ENCODE measurements at places on chromosomes 3 and 15.

DNA sequence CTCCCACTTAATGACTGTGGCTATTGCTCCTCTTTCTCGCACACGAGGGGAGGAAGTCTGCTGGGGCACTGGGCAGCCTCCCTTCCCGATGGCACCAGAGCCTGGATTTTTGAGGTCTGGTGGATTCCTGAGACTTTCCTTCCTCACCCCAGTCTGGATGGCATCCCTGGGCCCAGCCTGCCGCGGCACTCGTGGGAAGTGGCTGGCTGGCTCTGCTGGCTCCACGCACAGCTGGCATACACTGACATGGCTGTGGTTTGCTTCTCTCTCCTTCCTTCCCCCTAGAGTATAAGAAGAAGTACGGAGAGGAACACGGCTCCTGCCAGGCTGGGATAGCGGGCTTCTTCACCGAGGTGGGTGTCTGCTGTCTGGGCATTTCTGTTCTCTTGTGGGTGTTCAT lies 319.8 kb upstream of the LRRFIP2 start:
- no peak for DNase-seq

GRCh38 chr3:8972639-8973038 lies 9.4 kb upstream of the RAD18 start:
- DNase-seq: peak; percentile 28

GRCh38 chr3:52930748-52931147 lies 33.4 kb upstream of the STIMATE start:
- no peak for DNase-seq

- DNase-seq: no peak
Measured at GRCh38 chr3:139117136-139117675, 72.5 kb upstream of the PRR23C start.

DNA sequence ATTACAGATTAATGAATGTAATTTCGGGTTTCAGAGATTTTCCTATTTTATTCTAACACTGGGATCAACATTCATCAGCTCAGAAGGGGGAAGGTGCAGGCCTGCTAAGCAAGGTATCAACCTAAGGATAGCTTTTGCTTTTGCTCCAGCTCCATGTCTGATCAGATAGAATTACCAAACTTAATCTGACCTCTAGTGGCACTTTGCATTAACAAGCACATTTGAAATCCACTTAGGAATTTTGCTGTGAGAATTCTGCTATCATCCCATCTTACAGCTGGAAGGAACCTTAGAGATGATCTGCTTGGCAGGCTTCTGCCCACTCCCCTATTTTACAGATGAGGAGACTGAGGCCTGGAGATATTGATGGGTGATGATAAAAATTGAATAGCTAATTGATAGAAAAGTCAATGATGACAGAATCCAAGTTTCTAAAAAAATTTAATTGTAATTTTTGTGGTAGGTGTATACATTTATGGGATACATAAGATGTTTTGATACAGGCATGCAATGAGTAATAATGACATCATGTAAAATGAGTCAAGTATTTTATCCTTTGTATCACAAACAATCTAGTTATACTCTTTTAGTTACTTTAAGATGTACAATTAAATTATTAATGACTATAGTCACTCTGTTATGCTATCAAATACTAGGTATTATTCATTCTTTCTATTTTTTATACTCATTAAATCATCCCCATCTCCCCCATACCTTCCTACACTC lies 209.2 kb upstream of the ZPLD1 start:
- DNase-seq: peak; percentile 59

DNA sequence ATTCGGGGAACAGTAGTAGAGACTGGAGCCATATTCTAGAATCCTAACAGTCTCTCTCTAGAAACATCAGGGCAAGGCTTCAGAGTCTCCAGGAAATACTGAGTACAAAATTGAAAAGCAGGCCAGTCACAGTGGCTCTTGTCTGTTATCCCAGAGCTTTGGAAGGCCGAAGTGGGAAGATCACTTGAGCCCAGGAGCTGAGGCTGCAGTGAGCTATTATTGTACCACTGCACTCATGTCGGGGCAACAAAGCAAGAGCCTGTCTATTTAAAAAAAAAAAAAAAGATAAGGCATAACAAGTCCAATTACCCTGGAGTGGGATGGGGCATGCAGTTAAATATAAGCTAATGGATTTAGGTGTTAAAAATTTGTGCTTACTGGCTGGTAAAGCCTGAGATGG lies 79.0 kb downstream of the SEMA6D start:
- no peak for DNase-seq

DNA sequence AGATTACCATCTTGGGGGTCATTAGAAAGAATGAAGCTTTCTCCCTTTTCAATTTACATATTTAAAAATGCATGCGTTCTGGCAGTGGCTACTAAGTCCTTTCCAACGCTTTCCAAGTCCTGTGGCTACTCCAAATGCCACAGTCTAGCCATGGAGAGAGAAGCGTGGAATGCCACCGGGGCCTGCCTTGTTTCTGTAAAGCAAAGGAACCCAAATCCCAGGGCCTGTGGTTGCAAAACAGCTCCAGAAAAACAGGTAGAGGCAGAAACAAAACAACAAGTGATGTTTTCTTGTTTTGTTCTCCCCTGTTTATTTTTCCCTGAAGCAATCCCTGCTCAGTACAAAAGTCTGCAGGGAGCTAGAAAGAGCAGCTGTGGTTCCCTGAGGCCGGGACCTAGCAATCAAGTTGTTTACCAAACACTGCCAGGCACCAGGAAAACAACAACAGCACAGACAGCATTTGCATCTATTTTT lies 85.5 kb downstream of the FOXP1 start:
- DNase-seq: no peak

- peak; percentile 12 for DNase-seq
Measured at GRCh38 chr3:152183473-152183872, 85.3 kb upstream of the MBNL1 start.

DNA sequence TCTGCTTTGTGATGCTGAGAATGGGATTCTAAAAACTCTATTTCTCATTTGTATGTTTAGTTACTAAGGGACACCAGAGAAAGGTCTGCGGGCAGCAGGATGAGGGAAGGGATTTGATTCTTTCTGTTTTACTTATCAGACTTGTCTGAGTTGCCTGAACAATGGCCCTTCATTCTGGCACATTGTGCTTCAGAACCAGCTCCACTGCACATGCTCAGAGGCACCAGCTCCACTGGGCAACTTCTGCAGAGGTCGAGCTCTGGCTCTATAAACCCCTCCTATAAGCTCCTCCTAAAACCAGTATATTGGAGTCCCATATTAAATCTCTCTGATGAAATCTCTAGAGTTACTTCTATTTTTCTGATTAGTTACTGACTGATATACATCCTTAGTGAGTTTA lies 453.2 kb upstream of the CDIN1 start:
- DNase-seq: no peak

GRCh38 chr3:42052132-42052483 lies 39.0 kb upstream of the TRAK1 start:
- DNase-seq: no peak

- no peak for DNase-seq
Measured at GRCh38 chr15:66942649-66943390, 122.6 kb upstream of the SMAD3 start.

- DNase-seq: no peak
Measured at GRCh38 chr15:31261266-31262142, 65.1 kb upstream of the KLF13 start.

DNA sequence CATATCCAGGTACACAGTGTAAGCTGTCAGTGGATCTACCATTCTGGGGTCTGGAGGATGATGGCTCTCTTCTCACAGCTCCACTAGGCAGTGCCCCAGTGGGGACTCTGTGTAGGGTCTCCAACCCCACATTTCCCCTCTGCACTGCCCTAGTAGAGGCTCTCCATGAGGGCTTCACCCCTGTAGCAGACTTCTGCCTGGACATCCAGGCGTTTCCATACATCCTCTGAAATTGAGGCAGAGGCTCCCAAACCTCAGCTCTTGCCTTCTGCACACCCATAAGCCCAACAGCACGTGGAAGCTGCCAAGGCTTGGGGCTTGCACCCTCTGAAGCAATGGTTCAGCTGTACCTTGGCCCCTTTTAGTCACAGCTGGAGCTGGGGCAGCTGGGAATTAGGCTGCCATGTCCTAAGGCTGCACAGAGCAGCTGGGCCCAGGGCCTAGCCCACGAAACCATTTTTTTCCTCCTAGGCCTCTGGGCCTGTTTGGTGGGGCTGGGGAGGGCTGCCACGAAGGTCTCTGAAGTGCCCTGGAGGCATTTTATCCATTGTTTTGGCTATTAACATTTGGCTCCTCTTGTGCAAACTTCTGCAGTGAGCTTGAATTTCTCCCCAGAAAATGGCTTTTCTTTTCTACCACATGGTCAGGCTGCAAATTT lies 65.5 kb upstream of the FILIP1L start:
- no peak for DNase-seq

DNA sequence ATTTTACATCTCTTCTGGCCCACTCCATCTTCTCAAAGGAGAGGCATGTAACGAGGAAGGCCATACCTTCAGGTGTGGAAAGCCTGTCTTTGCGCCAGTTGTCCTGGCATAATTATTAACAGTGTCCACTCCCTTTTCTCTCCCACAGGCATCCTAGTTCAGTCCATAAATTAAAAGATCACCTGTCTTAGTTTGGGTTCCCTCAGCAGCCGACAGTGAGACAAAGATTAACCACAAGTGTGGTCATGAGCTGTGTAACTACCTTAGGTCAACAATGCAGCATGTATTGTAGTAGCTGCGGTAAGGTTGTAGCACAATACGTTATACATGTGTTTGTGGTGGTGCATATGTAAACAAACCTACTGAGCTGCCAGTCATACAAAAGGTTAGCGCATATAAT lies 103.3 kb upstream of the GALNT15 start:
- DNase-seq: peak; percentile 75

DNA sequence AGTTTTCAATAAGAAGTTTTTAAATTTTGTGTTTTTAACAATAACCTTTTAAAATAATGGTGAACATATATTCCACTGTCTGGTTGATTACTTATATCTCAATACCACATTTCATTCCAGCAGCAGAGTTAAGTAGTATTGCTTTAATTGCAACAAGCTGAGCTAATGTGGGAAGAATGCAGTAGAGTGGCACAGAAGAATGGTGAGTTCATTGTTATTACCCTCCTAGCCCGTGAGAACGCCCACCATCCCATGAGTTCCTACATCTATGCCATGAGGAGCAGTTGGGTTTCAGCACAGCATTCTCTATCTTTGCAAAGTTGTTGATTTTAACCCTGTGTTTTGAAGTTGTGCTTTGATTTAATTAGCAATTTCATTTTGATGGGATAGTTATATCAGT lies 17.8 kb upstream of the NR2E3 start:
- DNase-seq: peak; percentile 40

- DNase-seq: peak; percentile 11
Measured at GRCh38 chr3:13141991-13142412, 68.8 kb upstream of the IQSEC1 start.

DNA sequence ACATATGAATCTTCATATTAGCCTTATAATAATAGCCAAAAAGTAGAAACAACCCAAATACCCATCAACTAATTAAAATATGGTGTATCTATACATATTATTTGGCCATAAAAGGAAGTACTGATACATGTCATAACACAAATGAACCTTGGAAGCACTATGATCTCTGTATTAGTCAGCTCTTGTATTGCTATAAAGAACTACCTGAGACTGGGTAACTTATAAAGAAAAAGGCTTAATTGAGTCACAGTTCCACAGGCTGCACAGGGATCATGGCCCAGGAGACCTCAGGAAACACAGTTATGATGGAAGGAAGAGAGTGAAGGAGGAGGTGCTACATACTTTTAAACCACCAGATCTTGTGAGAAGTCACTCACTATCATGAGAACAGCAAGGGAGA lies 16.0 kb upstream of the CCR2 start:
- no peak for DNase-seq

GRCh38 chr3:132283440-132283839 lies 33.8 kb upstream of the ACP3 start:
- DNase-seq: no peak

GRCh38 chr3:112407214-112407887 lies 74.4 kb downstream of the CD200 start:
- DNase-seq: no peak

DNA sequence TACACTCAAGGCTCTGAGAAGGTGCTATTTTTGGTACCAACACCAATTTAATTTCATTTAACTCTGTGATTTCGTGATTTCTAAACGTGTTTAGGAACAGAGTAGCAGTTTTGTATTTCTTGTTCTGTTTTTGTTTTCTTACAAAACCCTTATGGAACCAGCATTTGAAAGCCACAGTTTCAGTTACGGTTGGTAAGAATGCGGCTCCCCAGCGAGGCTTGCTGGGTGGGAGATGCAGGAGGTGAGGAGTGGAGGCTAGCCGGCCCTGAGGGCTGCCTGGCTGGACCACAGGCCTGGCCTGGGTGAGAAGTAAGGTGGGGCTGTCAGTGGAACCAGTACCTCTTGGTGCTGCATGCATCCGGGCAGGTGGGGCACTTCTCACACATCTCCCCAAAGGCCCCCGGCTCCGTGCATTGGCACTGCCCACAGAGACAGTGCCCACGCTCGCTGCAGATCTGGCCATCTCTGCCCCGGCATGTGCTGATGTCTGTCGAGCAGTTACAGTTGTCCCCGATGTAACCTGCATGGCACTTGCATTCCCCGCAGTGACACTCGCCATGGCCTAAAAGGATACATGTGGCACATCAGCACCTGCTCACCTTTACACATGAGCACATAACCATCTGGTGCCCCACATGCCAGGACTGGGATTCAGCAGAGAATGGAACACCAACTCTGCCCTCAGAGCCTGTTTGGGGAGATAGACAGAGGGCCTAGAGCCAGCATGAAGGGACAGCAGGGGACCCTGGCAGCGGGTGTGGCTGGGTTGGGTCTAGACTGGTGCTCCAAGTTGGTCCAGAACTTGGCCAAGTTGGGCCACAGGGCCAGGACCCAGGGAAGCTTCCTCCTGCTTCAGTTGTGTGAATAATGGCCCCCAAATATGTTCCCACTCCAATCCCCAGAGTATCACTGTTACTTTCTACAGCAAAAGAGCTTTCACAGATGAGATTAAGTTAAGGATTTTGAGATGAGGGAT lies 43.4 kb downstream of the UMPS start:
- DNase-seq: no peak

DNA sequence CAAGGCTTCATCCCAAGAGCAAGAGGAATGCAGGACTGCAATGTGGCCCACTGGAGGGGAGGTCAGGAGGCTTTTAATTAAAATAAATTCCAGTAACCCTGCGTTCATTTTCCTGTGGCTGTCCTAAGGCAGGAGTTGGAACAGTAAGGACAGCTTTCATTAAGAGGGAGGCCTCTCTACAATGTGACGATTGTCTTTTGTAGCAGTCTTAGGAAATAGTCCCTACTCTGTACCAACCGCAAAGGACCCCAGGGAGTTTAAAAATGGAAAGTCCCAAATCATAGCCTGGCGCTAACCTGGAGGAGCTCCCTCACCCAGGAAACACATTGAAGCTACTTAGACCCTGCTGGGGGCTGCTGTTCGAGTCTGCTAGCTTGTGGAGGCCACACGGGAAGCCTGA lies 62.8 kb downstream of the SYNM start:
- no peak for DNase-seq

All from Caki2 (cell line).